ENCODE measurements at places on chromosomes 16 and 17.

- DNase-seq: no peak
Measured at GRCh38 chr16:78220571-78220970, 121.1 kb downstream of the WWOX start.

GRCh38 chr16:63876103-63876502 lies 1245.8 kb downstream of the CDH11 start:
- no peak for DNase-seq

DNA sequence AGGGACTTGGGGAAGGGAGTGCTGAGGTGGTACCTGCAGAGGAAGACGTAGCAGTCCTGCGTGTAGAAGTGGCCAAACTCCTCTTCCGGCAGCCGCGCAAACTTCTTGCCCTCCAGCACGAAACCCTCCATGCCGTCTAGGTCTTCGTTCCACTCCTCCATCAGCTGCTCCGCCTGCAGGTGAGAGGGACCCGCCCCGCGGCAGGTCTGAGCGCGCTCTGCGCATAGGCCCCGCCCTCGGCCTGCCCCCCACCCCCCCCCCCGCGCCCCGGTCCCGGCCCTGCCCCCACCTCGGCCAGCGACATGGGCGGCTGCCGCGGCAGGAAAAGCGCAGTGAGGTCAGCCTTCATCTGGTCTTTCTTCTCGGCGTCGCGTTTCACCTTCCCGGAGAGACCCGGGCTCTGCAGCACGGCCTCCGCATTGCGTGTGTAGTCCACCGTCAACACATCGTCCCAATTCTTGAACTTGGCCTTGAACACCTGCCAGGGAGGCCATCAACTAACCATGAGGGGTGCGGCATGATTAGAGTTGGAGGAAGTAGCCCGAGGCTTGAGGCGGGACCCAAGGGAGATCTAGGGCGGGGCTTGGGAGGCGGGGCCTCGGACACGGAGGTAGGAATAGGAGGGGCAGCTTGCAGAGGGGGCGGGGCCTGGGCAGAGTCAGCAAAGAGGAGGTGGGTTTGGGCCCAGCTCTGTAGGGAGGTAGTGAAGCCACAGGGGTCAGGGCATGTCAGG lies 11.5 kb downstream of the FLII start:
- no peak for DNase-seq

DNA sequence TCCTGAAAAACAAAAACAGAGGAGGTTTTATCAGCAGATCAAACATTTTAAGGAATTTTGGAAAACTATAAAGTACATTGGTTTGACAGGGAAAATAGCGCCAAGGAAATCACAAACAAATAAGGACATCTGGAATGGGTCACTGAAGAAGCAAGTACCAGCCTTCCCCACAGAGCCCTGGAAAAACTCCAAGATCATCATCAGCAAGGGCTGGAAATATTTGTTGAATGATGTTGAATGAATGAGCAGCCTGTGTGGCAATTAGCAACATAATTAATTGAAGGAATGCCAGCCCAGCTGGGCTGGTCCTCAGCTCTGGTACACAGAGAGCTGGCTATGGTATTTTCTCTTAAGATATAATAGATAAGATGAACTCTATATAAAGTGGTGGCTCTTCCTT lies 290.4 kb downstream of the HS3ST3A1 start:
- DNase-seq: no peak

DNA sequence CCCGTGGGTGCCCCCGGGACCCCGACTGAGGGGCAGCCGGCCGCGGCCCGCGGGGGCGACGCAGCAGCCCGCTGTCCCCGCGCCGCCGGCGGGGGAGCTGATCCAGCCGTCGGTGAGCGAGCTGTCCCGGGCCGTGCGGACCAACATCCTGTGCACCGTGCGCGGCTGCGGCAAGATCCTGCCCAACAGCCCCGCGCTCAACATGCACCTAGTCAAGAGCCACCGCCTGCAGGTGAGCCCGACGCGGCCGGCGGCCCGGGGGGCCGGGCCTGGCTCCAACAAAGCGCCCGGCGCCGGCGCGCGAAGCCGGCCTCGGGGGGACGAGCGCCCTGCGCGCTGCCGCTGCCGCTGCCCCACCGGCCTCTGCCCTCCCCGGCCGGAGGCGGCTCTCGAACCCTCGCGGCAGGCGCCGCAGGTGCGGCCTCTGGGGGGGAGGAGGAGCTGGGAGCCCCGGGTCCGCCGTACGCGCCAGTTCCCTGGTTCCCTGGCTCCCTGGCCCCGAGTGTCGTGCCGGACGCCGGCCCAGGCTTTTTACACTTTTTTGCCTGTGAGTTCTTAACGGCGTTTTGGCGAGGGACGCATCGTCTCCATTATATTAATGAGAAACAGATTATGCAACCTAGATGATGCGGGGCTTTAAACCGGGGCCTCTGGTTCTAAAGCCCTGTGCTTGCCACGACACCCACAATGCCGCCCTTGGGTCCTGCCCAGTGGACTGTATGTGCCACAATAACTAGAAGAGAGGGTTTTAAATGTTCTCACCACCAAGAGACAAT lies 521 bp downstream of the ATMIN start:
- DNase-seq: peak; percentile 54

- no peak for DNase-seq
Measured at GRCh38 chr16:53922807-53923571, 219.0 kb downstream of the FTO start.

DNA sequence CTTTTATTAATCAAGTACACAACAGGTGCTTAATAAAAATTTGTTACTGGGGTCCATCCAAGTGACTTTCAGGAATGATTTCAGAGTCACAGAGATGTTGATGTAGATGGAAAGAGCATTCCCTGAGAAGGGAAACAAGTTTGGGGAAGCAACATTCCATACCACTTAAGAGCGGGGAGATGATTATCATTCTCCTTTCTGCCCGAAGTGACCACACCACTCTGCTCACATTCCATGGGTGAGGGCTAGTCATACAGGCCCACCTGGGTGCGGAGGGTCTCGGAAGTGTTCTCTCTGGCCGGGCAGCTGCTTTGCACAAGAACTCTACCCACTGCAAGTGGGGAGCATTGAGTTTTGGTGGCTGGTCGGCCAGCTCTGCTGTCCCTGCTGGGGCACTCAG lies 231.4 kb downstream of the SNX29 start:
- no peak for DNase-seq

DNA sequence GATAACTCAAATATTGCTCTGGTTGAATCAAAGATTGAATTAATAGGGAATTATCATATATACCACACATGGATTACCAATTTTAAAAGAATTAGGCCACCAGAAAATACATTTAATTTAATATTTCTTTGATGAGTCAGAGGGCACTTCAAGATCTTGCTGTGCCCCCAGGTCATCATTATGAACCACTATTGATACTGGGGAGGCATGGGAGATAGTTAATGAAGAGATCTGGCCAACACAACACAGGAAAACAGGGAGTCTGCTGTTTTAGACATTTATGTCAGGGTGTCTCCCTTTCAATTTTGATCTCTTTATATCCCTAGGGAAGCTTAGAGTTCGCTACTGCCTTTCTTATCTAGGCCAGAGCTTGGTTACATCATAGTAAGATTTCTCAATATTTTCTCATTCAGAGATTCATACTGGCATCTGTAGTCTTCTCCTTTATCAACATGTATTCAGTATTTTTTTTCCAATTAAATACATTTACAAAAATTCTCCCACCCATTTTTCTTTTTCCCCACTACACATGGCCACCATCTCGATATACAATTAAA lies 158.3 kb upstream of the ZFHX3 start:
- no peak for DNase-seq

DNA sequence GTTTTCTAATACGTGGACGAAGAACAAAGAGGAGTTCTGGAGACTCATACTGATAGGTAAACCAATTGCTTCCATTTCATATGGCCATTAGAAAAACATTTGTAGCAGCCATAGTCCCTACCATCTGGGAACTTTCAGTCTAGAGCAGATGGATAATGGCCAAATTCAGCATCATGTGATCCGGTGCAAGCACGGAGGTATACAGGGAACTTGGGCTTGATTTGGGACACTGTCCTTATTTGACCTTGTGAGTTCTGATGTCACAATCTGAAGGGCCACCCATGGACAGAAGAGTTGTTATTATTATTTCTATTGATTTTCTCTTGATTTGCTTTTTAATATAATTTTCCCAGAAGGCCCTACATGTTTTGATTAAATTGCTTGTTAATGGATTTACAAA lies 154.6 kb upstream of the ZNF267 start:
- no peak for DNase-seq

- DNase-seq: no peak
Measured at GRCh38 chr16:86299882-86300610, 210.3 kb upstream of the FOXF1 start.

GRCh38 chr16:4264546-4264945 lies 8.3 kb downstream of the TFAP4 start:
- DNase-seq: no peak

GRCh38 chr16:54655121-54655590 lies 275.5 kb upstream of the IRX5 start:
- DNase-seq: no peak

- no peak for DNase-seq
Measured at GRCh38 chr17:57338257-57338914, 82.1 kb downstream of the MSI2 start.

DNA sequence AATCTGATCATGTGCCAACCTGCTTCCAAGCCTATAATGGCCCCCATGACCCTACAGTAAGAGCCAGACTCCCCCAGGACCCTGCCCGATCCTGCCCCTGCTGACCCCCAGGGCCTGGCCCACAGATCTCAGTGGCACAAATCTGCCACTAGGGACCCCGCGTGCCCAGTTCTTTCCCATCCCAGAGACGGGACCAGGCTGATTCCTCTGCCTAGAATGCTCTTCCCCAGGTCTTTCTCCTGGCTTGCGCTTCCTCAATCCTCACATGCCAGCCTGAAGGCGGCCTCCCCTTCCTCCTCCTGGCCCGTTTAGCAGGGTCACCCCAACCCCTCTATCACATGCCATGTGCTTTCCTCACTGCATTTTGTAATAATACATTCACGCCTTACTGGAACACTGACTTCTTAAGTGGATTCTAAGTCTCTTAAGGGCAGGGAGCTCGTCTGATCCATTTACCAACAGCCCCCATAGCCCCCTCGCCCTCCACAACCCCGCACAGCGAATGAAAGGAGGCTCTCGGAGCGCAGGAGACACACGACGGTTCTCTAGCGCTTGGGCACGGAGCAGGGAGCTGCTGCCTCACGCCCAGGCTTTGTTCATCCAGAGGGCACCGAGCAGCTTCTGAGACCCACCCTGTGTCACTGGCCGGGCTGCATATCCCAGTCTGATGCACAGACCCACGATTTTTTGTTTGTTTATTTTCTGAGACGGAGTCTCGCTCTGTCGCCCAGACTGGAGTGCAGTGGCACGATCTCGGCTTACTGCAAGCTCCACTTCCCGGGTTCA lies 1.2 kb downstream of the TRIM65 start:
- no peak for DNase-seq

DNA sequence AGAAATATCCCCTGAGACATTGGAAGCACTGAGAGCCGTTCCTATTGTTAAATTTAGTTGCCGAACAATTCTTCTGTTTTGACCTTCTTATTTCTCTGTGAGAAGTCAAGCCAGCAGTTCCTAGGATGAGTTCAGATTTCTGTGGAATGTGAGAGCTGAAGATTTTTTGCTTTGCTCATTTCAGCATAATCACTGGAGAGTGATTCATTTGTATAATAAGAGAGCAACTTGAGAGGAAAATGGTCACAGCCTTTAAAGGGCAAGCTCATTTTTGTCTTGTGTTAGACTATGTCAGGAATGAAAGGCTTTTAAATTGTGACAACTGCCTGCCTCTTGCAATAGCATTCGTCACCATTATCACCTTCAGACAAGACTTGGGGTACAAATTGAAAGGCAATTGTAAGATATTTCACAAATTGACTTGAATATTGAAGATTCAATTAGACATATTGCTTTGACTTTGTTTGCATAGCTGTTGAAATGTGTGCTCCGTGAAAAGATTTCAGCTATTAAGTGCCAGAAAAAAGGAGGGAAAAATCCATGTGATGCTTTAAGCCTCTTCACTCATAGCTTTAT lies 900.0 kb upstream of the GOT2 start:
- DNase-seq: no peak

- no peak for DNase-seq
Measured at GRCh38 chr17:80160536-80160935, 9.3 kb upstream of the CARD14 start.

DNA sequence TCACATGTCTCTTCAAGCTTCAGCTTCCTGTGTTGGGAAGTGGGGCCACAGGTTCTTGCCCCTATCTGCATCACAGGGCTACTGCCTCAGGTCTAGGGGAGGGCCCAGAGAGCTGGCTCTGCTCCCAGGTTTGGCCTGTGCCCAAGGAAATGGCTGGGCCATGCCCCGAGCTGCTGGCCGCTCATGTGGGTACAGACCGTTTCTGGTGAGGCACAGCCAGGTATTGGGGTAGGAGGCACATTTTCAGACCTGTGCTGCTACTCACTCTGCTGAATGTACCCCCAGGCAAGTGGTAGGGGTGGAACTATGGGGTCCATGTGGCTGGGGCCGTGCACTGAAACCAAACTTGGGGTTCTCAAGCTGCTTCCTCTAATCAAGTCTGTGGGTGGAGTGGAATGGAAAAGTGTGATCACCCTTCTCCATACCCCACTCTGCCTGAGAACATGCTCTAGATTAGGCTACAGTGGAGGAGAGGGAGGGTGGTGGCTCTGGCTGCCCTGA lies 4.6 kb downstream of the GAS2L2 start:
- DNase-seq: no peak

- peak; percentile 46 for DNase-seq
Measured at GRCh38 chr17:47703191-47703591, 9.2 kb downstream of the TBKBP1 start.

- DNase-seq: no peak
Measured at GRCh38 chr16:46658925-46659324, 30.1 kb downstream of the VPS35 start.

- no peak for DNase-seq
Measured at GRCh38 chr16:66843191-66843590, 1.0 kb upstream of the CA7 start.

DNA sequence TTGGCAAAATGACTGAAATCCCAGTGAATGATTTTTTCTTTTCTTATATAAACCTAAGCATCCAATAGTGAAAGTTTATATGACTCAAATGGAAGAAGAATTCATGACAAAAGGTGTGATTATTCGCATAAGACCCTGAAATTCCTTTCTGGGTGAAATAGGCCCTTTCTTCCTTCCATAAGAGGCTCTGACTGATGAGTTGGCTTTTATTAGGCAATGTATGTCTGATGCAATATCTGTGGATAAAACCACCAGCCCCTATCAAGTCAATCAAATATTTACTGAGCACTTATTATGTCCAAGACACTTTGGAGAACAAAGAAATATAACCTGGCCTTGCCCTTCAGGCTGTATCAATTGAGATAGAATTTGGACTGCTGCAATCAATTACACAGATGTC lies 316.6 kb downstream of the CDH13 start:
- DNase-seq: no peak

- DNase-seq: no peak
Measured at GRCh38 chr17:71486261-71486660, 634.6 kb upstream of the SOX9 start.

- no peak for DNase-seq
Measured at GRCh38 chr16:6957681-6958080, 375.0 kb upstream of the RBFOX1 start.

- no peak for DNase-seq
Measured at GRCh38 chr16:65316808-65317207, 194.9 kb upstream of the CDH11 start.
